ENCODE measurements at places on chromosomes 7 and 10. TPM values are rescaled to one million over a fixed set of nuclear protein-coding genes. Genes with fewer than 3 reads are reported as not detected.

The TAC1 gene
- not detected for total RNA-seq

The PDE6C gene
- not detected for total RNA-seq

The IFIT1B gene
- not detected for total RNA-seq

The AS3MT gene
- not detected for total RNA-seq

The ZPBP gene
- total RNA-seq: not detected

The AKR1C4 gene
- not detected for total RNA-seq

The POLR2J2 gene
- total RNA-seq: 2.0 TPM

The FBXL13 gene
- total RNA-seq: not detected

The CHST15 gene
- total RNA-seq: 25.4 TPM

The GPRIN2 gene
- not detected for total RNA-seq

The ANKRD30A gene
- total RNA-seq: 3.0 TPM

The H2BK1 gene
- total RNA-seq: not detected

The PLEKHS1 gene
- not detected for total RNA-seq

The FAM25A gene
- total RNA-seq: not detected

The COL13A1 gene
- total RNA-seq: 0.49 TPM

The SFRP5 gene
- not detected for total RNA-seq

The TYW1B gene
- 4.1 TPM for total RNA-seq

The CLRN3 gene
- total RNA-seq: not detected

The MKI67 gene
- 0.49 TPM for total RNA-seq

The PNLIP gene
- not detected for total RNA-seq

The SUN3 gene
- total RNA-seq: not detected
